Endothelial cell (in vitro differentiated cells): ENCODE measurements at places on chromosomes 4 and X.

DNA sequence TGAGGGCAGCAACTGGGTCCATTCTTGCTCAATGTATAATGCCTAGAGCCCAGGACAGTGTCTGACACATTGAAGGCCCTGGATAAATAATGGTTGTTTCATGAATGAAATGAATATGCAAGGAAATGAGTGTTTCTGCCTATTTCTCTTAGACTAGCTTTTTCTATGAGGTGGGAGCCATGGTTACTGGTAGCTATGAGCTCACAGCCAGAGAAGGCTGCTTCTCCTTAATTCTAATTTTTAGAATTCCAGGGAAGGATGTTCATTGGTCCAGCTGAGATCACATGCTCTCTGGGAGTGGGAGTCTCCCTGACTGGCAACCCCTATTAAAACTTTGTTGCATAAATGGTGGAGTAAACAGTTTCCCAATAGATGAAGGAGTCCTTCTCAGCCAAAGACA lies 9.7 kb upstream of the DCUN1D4 start:
- DNase-seq = no peak

GRCh38 chrX:22247169-22247568 lies 25.5 kb upstream of the CBLL2 start:
- DNase-seq = no peak

DNA sequence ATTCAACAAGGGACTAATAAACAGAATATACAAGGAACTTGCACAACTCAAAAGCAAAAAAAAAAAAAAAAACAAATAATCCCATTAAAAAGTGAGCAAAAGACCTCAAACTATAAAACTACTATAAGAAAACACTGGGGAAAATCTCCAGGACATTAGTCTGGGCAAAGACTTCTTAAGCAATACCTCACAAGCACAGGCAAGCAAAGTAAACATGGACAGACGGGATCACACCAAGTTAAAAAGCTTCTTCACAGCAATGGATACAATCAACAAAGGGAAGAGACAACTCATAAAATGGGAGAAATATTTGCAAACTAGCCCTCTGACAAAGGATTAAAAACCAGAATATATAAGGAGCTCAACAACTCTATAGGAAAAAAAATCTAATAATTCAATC lies 17.1 kb upstream of the BMP15 start:
- no peak for DNase-seq

DNA sequence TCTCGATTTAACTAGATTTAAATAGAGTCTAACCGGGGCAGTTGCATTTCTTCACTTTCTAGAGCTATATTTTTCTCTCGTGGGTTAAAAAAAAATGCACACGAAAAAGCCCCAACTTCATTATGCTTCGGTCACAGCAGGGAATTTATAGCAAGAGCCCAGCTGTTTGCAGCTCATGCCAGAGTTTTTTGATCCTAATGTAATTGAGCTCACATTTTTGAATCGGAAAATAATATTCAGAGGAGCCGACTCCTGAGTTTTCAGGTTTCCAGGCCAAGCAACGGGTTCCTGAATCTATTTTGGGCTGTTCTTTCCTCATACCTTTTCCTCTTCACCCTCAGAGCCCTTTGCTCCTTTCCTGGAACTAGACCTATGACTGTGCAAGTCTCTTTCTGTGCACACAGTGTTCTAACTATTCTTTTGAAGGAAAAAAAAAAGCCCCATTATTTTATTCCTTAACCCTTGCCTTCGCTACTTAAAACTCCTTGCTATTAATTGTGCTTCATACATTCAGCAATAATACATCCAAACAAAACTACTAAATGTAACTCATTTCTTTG lies 27.5 kb upstream of the ESX1 start:
- DNase-seq = no peak

DNA sequence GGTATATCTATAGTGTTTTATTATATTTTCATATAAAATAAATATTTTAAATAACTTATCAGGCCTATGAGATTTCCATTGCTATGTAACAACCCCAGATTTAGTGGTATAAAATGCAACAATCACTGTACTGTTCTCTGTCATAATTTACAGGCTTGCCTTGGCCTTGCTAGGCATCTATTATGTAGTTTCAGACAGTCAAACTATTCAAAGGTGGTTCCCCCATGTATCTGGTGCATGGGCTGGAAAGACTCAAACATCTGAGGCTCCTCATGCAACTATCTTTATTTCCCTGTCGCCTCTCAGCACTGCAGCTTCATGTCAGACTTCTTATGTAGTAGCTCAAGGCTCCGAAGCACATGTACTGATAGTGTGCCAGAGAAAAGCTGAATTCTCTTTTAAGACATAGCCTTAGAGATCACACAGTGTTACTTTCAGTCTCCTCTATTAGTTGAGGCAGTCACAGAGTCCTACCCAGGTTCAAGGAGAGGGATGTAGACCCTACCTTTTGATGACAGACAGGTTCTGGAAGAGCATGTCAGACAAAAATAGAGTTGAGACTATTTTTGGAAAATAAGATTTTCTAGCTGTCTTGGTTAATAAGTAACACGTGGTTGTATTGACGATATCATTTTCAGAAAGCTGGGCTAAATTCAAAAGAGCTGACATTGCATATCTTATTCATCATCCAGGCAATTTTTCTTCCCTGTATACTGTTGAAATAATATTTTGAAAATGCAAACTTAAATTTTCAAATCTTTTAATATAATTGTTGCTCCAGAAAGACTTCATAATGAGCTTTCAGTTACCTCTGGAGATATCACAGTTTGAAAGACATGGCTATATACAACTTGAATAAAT lies 19.4 kb downstream of the MTTP start:
- DNase-seq = no peak

DNA sequence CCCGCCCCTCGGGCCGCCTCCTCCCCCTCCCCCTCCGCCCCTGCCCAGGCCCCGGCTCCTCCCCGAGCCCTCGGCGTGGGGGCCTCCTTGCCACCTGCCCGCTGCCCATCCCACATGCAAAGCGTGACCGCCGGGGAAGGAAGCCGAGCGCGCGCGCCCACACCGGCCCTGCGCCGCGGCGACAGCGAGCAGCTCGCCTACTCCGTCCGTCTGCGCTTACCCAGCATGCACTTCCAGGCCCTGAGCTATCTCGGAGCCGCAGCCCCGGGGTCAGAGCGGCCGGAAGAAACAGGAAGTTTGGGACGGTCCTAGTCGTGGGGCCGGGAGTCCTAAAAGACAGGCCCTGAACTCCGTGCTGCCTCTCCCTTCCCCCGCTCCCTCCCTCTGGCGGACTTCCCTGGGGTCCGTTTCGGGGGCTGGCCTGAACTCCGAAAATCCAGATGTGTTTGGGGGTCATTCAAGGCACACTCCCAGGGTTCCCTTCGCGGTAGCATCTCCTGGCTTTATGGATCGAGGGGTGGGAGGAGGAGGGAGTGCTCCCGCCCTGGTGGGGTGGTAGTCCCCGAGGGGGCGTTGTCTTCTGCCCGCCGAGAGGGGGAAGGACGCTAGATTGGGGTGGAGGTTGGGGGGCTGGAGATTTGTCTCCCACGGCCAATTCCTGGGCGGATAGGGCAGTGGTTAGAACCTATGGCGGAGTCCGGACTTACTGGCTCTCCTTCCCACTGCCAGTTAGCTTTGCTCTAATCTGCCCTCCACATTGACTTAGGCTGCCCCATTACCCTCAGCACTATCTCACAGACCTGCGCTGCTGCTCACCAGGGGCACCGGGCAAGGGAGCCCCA lies 25.0 kb upstream of the BCORL1 start:
- peak; percentile 61 for DNase-seq

- DNase-seq = no peak
Observed at GRCh38 chr4:103754844-103755243, 35.1 kb upstream of the TACR3 start.

GRCh38 chr4:110514889-110515479 lies 39.0 kb downstream of the ENPEP start:
- DNase-seq = no peak
